Stimulated activated CD4-positive, alpha-beta T cell treated with anti-CD3 and anti-CD28 coated beads, Interleukin-15, amount 100 ng/mL, for 24 hours (primary cell): ENCODE measurements at places on chromosomes 16 and 17.

GRCh38 chr16:47872225-47872624 lies 283.6 kb downstream of the ABCC12 start:
- no peak for DNase-seq

DNA sequence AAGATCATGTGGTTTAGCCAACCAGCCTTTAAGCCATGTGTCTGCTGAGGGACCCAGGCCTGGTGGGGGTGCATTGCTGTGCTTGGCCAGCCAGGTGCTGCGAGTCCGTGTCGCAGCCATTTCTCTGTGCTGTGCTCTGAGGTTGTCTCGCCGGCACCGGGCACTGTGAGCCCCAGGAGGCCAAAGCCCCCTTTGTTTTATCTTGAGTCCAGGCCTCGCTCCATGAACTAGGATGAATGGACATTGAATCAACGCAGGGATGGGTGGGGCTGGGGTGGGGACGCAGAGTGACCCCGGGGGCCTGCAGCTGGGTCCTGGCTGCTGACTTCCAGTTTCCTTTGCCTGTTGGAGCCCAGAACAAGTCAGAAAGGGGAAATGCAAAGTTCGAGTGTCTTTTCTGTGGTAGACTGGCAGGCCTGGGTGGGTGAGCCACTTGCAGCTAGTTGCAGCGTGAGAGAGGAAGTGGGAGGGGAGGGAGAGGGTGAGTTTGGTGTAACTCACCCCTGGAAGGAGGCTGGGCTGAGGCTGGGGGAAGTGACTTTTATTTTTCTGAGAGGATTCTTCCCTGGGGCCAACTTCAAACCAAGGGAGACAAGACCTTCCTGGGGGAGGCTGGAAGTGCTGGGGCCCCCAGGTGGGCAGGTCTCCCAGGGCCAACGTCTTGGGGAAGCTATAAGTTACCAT lies 324.7 kb downstream of the SEC14L1 start:
- DNase-seq = peak; percentile 86

DNA sequence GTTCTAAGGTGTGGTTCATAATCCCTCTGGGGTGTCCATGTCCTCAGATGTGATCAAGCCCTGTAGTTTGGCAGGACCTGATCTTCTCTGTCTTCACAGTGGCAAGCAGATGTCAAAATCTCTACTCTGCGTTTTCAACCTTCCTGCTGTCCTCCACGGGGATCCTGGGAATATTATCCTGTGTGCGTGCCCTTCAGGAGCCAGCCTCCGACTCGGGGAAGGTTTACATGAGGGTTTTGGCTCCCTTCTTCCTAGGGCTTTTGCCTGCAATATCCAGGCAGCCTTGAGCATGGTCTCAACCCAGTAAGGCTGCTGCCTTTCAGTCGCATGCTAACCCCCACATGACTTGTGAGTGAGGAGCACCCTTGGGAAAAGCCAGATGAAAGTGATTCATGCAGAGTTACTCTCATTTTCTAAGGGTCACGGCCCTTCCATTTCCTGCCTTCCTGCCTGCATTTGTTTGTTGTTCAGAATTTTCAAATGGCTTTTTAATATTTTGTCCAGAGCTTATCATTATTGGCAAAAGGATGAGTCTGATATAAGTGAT lies 202.2 kb upstream of the CHMP6 start:
- DNase-seq = peak; percentile 50

DNA sequence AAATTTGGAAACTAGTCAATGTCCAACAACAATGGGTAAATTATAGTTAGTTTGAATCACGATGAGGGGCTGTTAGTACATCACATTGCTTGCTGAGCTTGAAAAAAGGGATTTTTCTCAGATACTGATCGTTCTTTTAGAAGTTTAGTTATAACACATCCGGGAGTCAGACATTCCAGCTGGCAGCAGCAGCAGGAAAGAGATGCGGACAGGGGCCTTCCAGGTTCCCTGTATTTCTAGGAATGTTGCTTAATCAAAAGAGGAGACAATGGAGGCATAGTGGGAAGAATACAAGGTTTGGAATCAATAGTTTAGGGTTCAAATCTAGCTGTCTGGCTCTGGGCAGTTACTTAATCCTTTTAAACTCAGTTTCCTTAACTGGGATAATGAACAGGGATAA lies 27.8 kb downstream of the CDK5R1 start:
- DNase-seq = no peak

DNA sequence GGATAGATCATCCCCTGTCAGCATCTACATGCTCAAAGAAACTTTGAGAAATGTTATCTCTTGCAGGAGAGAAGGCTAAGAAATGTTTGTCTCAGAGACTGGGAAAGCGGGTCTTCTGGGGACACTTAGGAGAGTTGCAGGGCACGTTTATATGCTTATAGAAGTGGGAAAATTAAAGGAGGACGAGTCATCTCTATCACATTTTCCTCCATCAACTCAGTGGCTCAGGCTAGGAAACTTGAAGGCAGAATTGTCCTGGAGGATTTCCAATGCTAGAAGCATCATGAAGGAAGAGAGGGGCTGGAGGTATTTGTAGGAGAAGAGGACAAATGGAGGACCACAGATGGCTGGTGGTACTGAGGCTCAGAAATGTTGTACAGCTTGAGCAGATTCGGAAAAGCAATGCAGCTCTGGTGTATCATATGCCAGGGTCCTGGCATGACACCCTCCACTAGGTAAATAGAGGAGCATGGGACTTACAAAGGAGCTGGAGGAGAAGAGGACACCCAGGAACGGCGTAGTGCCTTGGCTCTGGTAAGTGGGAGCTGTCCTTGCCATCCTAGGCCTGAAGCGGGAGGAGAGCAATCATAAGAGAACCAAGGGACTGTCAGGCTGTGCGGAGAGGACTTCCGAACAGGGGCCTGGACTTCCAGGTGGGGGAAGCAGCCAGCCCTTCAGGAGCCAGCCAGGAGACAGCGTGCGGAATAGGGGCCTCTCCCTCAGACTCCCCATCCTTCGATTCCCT lies 4.5 kb upstream of the HS3ST3B1 start:
- DNase-seq = no peak

- DNase-seq = no peak
Observed at GRCh38 chr16:4874666-4875065, 27.4 kb downstream of the UBN1 start.

DNA sequence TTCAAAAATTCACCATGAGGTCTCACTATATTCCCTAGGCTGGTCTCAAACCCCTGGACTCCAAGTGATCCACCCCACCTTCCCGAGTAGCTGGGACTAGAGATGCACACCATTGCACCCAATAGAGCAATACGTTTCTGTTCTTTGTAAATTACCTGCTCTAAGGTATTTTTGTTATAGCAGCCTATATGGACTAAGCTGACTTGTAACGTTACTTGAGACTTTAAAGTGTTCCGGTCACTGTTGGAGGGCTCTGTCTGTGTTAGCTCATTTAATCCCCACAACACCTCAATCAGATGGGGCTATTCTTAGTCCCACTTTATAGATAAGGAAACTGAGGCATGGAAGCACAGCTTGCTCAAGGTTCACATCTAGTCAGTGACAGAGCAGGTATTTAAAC lies 25.4 kb downstream of the IL4R start:
- DNase-seq = no peak

DNA sequence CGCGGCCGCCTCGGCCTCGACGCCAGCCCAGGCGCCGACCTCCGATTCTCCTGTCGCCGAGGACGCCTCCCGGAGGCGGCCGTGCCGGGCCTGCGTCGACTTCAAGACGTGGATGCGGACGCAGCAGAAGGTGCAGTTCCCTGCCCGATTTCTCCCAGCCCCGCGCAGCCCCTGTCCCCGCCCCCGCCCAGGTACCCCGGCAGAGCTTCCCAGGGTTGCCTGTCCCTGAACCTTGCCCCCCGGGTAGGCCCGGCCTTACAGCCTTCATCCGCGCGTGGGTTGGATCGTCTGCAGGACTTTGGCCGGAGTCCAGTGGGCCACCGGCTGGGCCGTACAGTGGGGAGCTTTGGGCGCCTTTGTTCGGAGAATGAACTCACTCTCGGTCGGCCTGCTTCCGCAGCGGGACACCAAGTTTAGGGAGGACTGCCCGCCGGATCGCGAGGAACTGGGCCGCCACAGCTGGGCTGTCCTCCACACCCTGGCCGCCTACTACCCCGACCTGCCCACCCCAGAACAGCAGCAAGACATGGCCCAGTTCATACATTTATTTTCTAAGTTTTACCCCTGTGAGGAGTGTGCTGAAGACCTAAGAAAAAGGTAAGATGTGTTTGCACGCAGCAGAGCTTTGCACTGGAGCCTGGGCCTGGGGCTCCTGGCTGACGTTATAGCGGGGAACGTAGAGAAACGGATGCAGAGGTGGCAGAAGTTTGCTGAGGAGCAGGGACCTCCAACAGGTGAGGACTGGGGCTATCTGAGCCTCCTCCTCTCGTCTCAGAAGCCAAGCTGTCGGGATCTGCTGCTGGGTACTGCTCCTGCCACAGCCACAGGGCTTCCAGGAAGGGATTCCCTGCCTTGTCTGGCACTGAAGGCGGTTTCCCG lies 593 bp downstream of the GFER start:
- DNase-seq = no peak

DNA sequence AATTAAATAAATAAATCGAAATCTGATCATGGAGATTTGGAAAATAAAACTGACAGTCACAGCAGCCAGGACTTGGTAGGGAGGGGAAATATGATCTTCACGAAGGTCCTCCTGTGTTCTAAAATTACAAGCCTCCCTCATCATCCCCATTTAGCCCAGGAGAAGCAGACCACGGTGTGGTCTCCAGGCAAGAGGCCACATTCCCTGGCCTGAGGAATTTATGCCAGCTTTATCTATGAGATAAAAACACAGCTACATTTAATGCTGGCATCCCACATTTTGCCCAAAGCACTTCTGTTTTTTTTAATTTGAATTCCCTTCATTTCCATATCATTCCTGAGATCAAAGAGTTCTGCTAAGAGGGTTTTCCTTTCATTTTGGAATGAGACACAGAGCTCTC lies 43.2 kb downstream of the ABCC12 start:
- no peak for DNase-seq
